ENCODE measurements at places on chromosomes 13 and 19.

DNA sequence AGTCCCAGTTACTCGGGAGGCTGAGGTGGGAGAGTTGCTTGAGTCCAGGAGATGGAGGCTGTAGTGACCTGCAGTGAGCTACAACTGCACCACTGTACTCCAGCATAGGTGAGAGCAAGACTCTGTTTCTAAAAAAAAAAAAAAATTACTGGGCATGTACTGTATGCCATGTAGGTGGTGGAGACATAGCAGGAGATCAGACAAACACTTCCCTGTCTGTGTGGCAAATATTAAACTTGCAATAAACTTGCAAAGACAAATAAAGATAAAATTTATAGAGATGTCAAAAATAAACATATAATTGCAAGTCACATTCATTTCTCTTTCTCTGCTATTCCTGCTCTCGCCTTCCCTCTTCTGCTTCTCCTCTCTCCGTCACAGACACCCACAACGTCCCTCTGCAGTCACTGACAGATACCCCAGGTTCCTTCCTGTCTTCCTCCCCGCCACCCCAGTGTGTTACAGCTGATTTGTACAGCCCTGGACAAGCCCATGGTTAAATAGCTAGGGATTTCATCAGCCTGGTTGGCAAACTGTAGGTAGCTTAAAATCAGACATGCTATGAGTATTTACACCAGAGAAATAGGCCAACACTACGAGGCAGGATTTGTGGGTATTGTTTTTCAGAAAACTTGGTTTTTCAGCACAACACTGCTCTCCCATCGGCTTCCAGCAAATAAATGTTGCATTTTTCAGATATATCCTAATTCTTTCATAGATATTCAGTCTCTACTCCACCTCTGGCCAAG is 1.3 kb upstream of the CD177 start:
- DNase-seq, result no peak

- DNase-seq, result no peak
Observed at GRCh38 chr13:99819967-99820366, 151.6 kb downstream of the ZIC5 start.

DNA sequence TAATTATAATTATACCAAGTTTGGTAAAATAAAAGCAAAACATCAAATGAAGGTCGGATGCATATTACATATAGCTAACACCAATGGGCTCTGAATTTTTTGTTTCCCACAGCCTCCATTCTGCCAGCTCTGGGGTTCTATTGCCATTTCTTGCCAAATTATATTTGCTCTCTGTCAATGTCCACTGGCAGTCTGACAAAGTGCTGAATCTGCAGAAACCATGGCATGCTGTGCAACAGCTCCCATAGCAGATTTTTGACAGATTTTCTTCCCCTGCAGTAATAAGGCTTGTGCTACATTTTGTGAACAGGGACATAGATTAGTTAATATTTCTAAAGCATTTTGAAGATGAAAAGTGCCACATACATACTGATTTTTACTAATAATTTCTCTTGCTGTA is 1102.1 kb downstream of the DIAPH3 start:
- no peak for DNase-seq

- no peak for DNase-seq
Observed at GRCh38 chr13:95155504-95155903, 145.7 kb downstream of the ABCC4 start.

GRCh38 chr13:87661471-87661870 is 9.7 kb upstream of the SLITRK5 start:
- no peak for DNase-seq

- DNase-seq, result no peak
Observed at GRCh38 chr13:106911020-106911419, 343.1 kb upstream of the ARGLU1 start.

- no peak for DNase-seq
Observed at GRCh38 chr13:48175185-48175584, 57.8 kb upstream of the ITM2B start.

GRCh38 chr19:41373993-41374392 is 2.3 kb upstream of the TMEM91 start:
- DNase-seq, result no peak

- no peak for DNase-seq
Observed at GRCh38 chr19:347946-348861, 3.6 kb upstream of the MIER2 start.

DNA sequence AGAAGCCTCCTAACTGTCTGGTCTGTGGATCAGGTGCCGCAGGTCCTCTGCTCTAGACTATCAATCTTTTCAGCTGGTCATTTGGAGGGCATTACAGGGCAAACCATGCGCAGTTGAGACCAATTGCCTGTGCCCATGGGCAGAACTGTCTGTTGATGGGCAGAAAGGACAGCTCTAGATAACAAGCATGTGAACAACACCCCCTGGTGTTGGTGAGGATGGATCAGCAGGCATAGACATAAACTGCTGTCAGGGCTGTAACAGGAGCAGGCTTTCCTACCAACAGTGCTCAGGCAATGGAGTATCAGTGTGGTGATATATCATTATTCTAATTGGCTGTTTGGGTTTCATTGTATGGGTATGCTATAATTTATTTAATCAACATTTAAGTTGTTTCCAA is 104.7 kb upstream of the KL start:
- peak; percentile 34 for DNase-seq

- DNase-seq, result no peak
Observed at GRCh38 chr13:40770609-40770933, 419 bp downstream of the MRPS31 start.

DNA sequence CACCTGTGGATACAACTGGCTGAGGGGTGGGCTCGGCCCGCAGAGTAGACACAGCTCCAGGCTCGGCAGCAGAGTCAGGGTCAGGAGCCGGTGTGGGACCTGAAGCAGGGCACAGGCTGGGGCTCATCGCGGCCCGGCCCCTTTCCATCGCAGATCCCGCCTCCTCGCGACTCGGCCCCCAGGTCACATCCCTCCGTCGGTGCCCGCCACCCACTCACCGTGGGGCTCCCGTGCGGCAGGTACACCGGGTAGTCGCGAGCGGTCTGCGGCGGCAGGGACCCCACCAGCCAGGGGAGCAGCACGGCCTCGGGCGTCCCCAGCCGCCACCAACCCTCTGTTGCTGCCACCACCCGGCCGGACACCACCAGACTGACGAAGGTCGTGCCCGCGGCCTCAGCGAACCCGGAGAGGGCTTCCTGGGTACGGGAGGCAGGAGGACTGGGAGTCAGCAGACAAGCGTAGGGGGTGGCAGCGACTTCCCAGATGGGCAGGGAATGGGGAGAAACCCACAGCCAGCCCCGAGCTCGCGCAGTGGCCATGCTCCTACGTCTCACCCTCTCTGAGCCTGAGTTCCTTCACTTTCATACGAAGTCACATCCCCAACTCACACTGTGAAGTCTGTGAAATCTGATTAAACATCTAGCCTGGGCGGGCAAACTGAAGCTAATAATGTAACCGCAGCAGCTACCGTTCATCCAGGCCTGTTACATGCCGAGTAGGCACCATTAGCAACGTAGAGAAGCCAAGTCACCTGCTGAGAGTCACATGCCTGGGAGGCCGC is 3.7 kb downstream of the FUZ start:
- peak; percentile 66 for DNase-seq

DNA sequence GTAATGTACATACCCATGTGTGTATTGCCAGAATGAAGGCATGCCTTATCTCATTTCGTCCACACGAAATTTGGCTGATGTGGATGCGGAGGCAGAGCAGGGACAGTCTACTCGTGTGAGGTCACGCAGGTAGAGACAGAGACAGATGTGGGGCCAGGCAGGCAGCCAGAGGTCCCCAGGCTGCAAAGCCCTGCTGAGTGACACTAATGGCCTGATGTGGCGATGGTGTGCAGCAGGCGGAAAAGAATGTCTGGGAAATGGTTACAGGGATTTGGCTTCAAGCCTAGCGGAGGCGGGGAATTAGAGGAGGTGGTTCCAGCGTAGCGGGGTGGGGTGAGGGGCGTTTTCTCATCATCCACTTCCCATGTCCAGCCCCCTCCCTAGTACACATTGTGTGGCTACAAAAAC is 4.2 kb upstream of the IZUMO2 start:
- no peak for DNase-seq

- no peak for DNase-seq
Observed at GRCh38 chr13:41694545-41695301, 237.4 kb downstream of the RGCC start.

GRCh38 chr19:48393559-48394330 is at the start of gene GRIN2D:
TSS of gene GRIN2D (plus strand) at chr19:48393668. CDS start at chr19:48398393, 4,725 bp downstream.
- DNase-seq, result peak; percentile 37

GRCh38 chr19:14497228-14497921 is 1.4 kb upstream of the GIPC1 start:
- no peak for DNase-seq

DNA sequence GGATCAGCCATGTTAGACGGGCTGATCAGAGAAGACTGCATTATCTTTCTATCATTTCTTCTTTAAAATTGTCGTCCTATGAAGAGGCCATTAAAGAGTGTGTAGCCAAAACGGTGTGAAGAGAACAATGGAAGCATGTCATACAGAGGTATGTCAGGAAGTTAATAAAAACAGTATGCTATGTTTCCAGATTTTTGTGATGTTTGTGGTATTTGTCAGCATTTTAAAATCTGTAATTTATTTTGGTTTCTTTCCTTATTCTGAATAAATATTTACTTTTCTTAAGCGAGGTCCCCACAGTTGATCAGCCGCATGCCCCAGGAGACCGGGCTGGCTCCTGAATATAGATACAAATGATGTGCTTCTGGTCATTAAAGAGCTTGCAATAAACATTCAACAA is 142.9 kb upstream of the SERP2 start:
- no peak for DNase-seq

GRCh38 chr19:18469069-18469846 is 31.3 kb upstream of the ISYNA1 start:
- peak; percentile 75 for DNase-seq

DNA sequence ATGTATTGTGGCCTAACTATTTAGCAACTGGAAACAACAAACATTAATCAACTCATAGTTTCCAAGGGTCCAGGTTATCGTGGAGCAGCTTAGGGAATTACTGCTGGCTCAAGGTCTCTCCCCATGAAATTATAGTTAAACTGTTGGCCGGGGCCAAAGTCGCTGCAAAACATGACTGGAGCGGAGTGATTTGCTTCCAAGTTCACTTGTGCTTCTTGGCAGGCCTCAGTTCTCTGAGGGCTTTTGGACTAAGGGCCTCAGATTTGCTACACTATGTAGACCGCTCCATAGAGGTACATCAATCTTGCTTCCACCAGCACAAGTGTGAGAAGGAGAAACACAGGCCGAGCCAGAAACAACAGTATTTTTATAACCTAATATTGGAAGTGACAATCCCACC is 9.4 kb upstream of the KBTBD7 start:
- no peak for DNase-seq

GRCh38 chr19:17686023-17686521 is 2.1 kb downstream of the UNC13A start:
- DNase-seq, result no peak

DNA sequence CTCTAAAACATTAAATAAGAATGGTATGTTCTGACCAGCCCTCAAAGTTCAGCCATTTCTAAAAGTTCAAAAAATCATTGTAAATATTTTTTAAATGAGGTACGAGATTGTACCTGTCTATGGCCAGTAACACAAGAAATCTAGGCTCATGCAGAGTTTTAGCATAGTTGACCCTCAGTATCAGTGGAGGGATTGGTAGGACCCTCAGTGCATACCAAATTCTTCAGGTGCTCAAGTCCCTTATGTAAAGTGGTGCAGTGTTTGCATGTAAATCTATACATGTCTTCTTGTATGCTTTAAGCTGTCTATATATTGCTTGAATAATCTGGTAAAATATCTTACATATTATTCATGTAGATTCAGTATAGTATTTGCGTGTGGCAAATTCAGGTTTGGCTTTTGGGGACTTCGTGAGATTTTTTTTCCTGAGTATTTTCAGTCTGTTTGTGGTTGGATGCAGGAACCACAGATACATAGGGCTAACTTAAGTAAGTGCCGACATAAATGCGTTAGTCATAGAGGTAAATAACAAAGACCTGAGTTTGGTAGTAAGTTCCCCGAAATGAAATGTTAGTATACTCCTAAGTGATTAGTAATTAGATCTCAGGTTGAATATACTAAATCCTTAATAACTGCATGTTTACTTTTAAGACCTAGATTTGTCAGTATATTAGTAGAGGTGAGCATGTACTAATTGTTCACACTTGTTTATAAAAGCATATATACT is 7.8 kb downstream of the MIR17HG start:
- DNase-seq, result no peak
